Right cardiac atrium (tissue), 5 donors: ENCODE measurements at places on chromosomes 6 and 20.

GRCh38 chr6:167356874-167357273 lies 32.0 kb downstream of the TTLL2 start:
- DNase-seq = no peak

- no peak for DNase-seq
These were observed 17.7 kb downstream of the HBS1L start for GRCh38 chr6:135036731-135037420.

GRCh38 chr20:9739991-9740390 lies 98.9 kb downstream of the PAK5 start:
- DNase-seq = no peak

DNA sequence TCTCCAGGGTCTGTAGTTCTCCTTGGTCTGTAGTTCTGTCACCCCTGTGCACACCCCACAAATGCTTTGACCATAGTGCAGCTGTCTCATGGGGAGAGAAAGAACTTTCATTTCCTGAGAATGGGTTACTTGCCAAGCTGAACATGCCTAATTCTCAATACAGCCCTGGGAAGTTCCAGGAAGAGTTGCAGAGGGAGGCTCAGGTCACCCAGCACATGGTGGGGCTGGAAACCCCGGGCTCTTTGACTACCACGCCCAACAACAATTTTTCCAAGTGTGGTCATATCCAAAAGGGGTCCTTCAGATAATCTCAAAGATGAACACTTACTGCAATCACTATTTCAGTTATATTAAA lies 2.2 kb upstream of the PTPRA start:
- DNase-seq = no peak

GRCh38 chr6:154320181-154320580 lies 36.4 kb downstream of the IPCEF1 start:
- DNase-seq = no peak

- no peak for DNase-seq
These were observed 57.4 kb downstream of the ARHGAP40 start for GRCh38 chr20:38658879-38659596.
